ENCODE measurements at places on chromosomes 7 and 10. TPM values are rescaled to one million over a fixed set of nuclear protein-coding genes. Genes with fewer than 3 reads are reported as not detected.

NOC3L gene
- total RNA-seq: 9.3 TPM

STEAP4 gene
- total RNA-seq: 20.1 TPM

PLEKHS1 gene
- total RNA-seq: not detected

NCAPG2 gene
- total RNA-seq: 5.6 TPM

ZNF783 gene
- 4.0 TPM for total RNA-seq

RAB19 gene
- not detected for total RNA-seq

INTS1 gene
- 29.2 TPM for total RNA-seq

HOXA9 gene
- not detected for total RNA-seq

SPDYE11 gene
- total RNA-seq: not detected

OR2A1 gene
- total RNA-seq: not detected

DNA sequence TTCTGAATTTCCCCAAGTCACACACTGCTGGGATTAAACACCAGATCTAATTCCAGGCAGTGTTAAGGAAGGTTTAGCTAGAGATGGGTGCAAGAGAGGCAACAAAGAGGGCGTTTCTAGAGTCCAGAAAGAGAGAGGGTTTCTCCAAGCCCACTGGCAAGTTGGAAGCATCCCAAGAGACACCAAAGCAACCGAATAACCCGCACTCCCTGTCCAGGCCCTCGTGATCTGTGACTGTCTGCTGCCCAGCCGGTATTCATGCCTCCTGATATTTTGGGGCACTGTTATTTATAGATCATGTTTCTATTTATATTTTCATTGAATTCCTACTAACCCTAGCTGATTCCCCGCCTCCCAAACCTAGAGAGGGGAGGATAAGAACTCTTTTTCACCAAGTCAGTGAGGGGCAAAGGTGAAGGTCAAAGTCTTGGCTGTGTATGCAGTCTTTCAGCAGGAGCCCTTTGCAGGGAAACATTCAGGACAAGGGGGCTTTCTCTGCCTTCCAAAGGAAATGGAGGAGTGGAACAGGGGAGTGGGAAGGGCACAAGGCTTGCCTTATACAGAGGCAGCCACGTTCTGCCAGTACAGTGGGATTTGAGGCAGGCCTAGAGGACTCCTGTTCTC lies 103.6 kb downstream of the SH3PXD2A start:
- no peak for DNase-seq

DNA sequence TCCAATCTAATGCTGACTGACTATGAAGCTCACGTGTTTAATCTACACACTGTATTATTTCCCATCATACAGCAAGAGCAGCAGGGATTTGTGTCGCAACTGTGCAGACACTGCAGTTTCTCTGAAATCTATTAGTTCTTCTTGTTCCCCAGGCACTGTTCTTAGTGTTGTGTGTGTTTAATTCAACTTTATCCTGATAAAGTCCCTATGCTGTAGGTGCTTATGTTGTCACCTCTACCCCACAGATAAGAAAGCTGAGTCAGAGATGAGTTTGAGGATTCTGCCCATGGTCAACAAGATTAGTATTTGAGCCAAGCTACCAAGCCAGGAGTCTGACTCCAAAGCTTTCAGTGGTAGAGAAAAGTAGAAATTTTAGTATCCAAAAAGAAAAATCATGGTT lies 22.5 kb upstream of the EPHB6 start:
- DNase-seq: no peak

GRCh38 chr10:128664729-128665128 lies 538.5 kb upstream of the MKI67 start:
- DNase-seq: no peak

DNA sequence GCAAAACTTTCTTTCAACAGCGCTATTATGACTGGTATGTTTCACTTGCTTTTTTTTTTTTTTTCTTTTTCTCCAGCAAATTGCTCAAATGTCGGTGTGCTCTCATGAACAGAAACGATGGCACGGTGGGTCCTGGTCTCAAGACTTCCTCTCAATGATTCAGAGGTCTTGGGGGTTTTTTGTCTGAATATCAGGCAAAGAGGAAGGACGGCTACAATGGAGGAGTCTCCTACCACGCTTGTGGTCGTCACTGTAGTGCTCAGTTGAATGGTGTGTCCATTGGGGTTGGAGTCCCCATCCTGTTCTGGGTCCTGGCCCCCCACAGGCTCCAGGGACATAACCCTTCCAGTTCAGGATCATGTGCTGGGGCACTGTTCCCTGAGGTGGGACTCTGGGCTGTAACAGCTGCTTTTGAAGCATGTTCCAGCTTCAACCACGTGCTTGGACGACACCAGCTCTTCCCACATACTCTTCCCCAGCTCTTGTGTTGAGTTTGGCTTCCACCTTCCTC lies 266.7 kb upstream of the KLF6 start:
- DNase-seq: no peak

- no peak for DNase-seq
Measured at GRCh38 chr10:131532291-131532690, 220.8 kb upstream of the TCERG1L start.

DNA sequence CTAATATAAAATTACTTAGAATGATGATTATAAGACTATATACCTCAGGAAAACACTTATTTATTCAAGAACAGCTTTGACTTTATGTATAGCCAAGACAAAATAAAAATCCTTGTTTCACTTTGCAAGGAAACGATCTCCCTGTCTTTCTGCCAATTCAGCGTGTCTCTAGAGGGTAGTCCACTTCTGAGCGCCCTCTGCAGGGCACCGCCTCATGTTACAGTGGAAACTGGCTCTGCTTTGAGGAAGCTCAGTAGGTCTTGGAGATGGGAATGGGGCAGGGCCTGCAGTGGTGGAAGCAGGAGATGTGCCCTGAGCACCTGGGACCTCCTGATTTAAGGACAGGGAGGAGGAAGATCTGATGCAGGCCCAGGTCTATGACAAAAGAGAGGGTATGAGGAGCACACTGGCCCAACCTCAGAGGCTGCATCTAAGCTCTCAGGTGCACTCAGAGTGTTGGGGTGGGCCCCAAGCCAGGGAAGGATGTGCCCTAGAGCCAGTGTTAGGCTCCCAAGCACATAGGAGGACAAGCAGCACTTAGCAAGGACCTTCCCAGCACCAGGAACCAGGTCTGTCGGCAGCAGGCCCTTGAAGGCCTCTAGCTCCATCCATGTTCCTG lies 481.0 kb downstream of the TNS3 start:
- peak; percentile 80 for DNase-seq

DNA sequence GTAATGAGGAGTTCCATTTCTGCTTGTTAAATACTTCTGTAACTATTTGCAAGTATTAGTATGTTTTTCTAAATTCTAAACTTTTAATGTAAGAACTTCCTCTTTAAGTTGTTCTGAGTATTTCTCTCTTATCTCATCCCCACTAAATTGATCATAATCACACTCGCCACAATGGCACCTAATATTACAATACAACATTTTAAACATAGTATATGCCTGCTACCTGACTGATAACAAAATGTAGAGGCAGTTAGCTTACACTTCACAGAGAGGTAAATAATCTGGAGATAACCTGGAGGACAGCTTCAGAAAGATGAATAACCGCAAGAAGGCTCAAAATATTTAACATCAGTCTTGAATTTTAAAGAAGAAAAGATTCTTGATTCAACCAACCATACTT lies 48.6 kb downstream of the HIBADH start:
- DNase-seq: no peak

DNA sequence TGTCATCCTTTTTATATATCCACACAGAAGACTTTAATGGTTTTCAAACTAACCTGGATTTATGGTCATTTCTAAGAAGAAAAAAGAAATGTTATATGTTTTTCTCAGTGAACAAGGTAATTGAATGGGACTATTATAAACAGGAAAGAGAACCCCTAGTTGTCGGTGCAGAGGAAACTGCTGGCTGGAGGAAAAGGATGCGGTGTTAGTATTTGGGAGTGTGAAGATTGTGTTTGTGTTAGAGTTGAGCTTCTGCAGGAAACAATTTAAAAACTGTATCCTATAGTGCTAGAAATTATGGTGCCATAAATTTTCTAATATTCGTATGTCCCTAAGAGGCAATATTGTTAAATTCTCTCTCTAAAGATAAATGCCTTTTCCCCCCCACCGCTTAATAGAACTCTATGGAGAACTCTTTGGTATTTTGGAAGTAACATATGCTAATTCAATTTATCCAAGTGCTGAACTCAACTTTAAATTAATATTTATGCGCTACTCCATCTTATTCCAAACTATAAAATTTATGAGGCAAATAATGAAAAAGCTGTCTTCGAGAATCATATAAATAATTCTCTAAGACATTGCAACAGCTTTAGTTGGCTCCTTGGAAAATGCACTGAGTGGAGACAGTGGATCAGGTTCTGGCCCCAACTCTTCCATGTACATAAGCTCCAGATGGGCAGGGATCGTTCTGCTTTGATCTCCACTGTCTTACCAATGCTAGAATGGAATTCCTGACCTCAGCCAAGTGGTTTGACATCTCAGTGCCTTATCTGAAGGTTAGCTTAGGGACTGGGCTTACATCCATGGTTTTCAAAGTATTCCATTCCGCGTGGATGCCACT lies 5.6 kb downstream of the BZW2 start:
- DNase-seq: no peak

- no peak for DNase-seq
Measured at GRCh38 chr10:118045158-118045836, 1.4 kb downstream of the RAB11FIP2 start.

- DNase-seq: no peak
Measured at GRCh38 chr7:127702938-127703337, 50.9 kb downstream of the SND1 start.

- DNase-seq: no peak
Measured at GRCh38 chr7:123792547-123792946, 43.7 kb upstream of the WASL start.

GRCh38 chr10:44853148-44853734 lies 57.9 kb upstream of the TMEM72 start:
- DNase-seq: peak; percentile 33

DNA sequence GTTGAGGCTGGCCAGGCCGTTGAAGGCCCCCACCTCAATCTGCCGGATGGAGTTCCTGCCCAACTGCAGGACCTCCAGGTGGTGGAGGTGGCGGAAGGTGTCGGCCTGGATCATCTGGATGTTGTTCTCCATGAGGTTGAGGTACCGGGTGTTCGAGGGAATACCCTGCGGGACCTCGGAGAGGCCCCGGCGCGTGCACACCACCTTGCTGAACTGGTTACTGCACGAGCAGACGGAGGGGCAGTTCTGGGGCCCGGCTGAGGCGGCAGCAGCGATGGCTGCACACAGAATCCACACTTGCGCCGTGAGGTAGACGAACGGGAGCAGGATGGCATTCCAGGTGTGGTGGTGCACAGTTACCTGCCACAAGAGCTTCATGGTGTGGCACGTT lies 979 bp downstream of the LRRC4 start:
- DNase-seq: no peak

- no peak for DNase-seq
Measured at GRCh38 chr10:77873536-77874380, 52.8 kb downstream of the DLG5 start.

DNA sequence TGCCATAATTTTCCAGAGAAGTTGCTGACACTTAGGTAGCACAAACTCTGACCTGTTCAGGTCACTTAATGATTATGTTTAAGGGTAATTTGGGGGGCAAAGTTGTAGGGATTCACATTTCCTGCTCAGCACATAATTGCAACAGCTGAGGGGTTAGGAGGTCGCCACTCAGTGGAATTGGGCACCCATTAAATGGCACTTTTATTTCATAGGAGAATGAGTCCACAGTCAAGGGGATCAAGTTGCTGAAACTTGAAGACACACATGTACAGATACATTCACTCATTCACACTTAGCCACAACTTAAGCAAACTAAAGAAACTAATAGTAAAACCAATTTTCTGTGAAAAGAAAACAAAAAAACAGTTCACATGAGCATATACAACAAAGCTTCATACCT lies 1.5 kb downstream of the PCDH15 start:
- no peak for DNase-seq

DNA sequence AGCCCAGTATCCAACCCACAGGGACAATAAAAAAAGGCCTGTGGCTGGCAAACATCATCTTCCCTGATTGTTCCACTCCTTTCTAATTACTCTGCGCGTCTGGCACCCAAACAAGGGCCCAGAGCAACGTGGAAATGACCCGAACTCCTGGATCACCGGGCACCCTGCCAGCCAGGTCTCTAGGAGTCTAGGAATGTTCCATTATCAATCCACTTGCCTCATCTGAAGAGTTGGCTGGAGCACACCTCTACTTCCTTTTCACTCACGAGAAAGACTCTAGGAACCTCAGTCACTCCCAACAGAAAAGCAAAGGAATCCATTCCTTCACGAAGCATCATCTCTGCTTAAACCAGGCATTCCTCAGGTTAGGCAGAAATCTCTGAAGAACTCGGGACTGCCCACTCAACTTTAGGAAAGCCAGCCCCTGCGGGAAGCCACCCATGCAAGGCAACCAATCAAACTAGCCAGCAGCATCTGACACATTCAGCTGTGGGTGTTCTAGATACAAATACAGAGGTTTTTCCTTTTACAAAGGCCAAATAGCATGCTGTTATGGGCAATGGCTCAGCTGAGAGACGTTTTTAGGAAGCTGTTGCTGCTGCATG lies 37.7 kb downstream of the ATXN7L1 start:
- peak; percentile 55 for DNase-seq

- no peak for DNase-seq
Measured at GRCh38 chr7:81207801-81208200, 288.9 kb upstream of the SEMA3C start.

- no peak for DNase-seq
Measured at GRCh38 chr7:102140952-102141370, 145.7 kb upstream of the SH2B2 start.

DNA sequence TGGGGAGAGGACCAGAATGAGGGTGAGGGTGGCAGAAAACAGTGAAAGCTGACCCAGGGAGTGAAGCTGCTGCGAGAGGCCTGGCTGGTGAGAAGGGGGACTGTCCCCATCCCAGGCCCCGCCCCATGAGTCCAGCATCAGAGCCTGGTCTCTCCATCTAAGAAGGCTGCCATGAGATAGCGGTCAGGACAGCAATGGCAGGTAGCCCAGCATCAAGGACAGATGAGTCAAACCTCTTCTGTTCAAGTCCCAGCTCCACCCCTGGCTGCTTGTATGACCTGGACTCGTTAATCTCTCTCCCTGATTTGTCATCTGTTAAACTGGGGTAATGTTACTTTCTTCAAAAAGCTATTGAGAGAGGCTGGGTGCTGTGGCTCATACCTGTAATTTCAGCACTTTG lies 22.2 kb downstream of the GPNMB start:
- DNase-seq: peak; percentile 56

DNA sequence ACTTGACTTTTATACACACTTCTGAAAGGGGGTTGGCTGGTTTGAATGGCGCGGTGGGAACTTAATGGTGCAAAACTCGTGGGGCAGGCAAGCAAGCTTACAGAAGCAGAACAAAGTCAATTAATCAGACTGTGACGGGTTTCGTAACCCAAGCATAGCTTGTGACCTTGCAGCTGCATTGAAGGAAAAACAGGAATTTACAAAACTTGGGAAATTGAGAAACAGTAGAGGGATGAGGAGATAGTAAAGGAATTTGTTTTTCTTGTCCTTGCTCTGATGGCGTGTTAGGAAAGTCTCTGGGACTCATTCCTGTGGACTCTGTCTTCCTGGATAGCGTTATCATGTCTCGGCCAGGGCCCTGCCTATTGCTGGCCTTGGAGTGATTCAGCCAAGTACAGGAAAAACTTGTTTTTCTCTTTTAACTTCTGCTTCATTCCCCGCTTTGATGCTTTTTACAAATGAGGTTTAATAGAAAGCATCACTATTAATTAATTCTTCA lies 220.0 kb upstream of the KCND2 start:
- peak; percentile 61 for DNase-seq

GRCh38 chr10:49319206-49319605 lies 20.2 kb downstream of the C10orf71 start:
- no peak for DNase-seq

GRCh38 chr10:22319980-22320558 lies 830 bp upstream of the BMI1 start:
- no peak for DNase-seq
